Thoracic aorta (tissue), 2 donors: ENCODE measurements at places on chromosomes 6 and 20. TPM values are rescaled to one million over a fixed set of nuclear protein-coding genes. Genes with fewer than 3 reads are reported as not detected.

GRCh38 chr6:125942672-125943527, 13.7 kb upstream of the HINT3 start:
- no peak overlapping the region for H3K27ac ChIP-seq
- H3K27me3 ChIP-seq = no peaks in the 10 kb centered on the region
- H3K36me3 ChIP-seq = no peaks in the 10 kb centered on the region
- DNase-seq = no peak
- H3K4me3 ChIP-seq = no peak overlapping the region

- no peak for DNase-seq
- H3K4me3 ChIP-seq = no peak overlapping the region
- no peaks in the 10 kb centered on the region for H3K27me3 ChIP-seq
- peaks cover 14% of the 10 kb centered on the region for H3K4me1 ChIP-seq
These were observed 60.2 kb upstream of the RNF144B start for GRCh38 chr6:18326980-18327379.

GRCh38 chr6:41645007-41645618, 6.8 kb downstream of the MDFI start:
- no peak overlapping the region for H3K4me3 ChIP-seq
- H3K27me3 ChIP-seq = no peaks in the 10 kb centered on the region
- no peak for DNase-seq
- no peaks in the 10 kb centered on the region for H3K4me1 ChIP-seq
- no peaks in the 10 kb centered on the region for H3K36me3 ChIP-seq

YTHDF1 gene
- 21.8 TPM for total RNA-seq

CST2 gene
- total RNA-seq = not detected

PRICKLE4 gene
- total RNA-seq = 4.6 TPM
